ENCODE measurements at places on chromosomes 1 and 21.

DNA sequence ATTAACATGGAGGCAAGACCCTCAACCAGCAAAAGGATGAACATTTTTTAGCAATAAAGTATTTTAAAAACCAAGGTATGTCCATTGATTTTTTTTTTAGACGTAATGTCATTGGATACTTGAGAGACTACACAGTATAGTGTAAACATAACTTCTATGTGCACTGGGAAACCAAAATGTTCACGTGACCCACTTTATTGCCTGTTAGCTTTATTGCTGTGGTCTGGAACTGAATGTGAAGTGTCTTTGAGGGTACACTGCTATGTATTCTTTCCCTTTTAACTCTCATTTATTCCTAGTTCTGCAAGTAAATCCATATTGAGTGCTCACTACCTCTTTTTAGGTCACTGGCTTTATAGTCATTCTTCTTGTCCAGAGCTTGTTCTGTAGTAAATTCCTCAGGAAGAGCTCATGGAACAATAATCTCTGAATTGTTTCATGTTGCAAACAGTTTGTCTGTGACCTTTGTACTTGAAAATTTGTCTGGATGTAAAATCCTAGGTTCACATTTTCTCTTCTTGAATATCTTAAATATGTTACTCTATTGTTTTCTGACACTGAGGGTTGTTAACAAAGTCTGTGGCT, 20.6 kb downstream of the ABCD3 start:
- no peak for DNase-seq

- DNase-seq = no peak
Observed at GRCh38 chr1:46557403-46557802, 6.0 kb upstream of the KNCN start.

DNA sequence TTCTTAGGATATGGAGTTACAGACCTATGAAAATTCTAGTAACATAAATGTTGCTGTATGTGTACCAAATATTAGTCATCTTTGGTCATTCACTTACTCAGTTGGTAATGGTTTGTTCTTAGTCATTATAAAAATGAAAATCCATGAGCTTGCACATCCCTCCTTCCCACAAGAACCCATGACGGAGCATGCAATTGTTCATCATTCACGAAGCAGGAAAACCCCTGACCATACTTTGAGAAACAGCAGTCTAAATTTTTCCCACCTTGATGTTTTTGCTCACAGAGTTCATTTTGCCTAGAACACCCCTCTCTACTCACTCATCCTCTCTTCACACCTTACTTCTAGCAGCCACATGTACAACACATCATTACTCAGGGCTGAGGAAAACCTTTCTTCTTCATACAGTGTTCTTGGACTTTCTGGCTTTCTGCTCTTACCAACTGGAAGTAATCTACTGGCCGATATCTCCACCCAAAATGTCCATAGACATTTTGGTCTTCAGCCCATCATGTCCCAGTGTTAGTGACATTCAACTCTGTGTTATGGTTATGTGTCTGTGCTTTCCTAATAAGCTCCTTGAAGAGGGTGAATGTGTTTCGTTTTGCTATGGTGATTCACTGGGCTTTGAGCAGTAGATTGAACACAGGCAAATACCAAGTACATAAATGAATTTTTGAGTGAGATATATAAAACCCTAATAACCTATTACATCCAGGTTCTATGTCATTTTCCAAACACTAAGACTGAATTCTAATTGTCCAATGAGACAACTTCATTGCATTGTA, 189.9 kb downstream of the ZC3H11B start:
- DNase-seq = no peak

- DNase-seq = no peak
Observed at GRCh38 chr1:48222501-48223242, at the start of gene SLC5A9. Gene SLC5A9 (plus strand): TSS chr1:48222716. CDS start chr1:48222737, 21 bp downstream.

- DNase-seq = no peak
Observed at GRCh38 chr1:1196431-1197187, 9.8 kb downstream of the TNFRSF18 start.

DNA sequence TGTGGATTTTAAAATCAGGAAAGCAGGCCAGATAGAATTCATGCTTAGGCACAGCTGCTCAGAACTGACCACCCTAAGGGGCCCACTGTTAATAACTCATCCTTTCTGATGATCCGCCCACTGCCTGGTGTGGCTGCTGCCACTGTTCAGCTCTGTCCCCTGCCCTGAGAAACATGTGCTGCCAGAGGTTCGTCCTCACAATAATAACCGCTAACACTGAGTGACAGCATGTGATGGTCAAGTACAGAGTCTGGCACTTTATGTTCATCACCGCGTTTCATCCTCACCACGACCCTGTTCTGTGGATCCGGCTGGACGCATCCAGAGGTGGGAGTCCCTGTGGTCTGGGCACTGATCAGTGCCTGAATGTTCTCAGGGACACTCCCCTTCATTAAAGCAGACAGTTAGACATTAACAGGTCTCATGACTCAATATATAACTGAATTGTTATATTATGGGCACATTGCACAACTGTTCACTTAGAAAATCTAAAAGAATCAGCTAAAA, 108.6 kb downstream of the SIM2 start:
- DNase-seq = no peak

DNA sequence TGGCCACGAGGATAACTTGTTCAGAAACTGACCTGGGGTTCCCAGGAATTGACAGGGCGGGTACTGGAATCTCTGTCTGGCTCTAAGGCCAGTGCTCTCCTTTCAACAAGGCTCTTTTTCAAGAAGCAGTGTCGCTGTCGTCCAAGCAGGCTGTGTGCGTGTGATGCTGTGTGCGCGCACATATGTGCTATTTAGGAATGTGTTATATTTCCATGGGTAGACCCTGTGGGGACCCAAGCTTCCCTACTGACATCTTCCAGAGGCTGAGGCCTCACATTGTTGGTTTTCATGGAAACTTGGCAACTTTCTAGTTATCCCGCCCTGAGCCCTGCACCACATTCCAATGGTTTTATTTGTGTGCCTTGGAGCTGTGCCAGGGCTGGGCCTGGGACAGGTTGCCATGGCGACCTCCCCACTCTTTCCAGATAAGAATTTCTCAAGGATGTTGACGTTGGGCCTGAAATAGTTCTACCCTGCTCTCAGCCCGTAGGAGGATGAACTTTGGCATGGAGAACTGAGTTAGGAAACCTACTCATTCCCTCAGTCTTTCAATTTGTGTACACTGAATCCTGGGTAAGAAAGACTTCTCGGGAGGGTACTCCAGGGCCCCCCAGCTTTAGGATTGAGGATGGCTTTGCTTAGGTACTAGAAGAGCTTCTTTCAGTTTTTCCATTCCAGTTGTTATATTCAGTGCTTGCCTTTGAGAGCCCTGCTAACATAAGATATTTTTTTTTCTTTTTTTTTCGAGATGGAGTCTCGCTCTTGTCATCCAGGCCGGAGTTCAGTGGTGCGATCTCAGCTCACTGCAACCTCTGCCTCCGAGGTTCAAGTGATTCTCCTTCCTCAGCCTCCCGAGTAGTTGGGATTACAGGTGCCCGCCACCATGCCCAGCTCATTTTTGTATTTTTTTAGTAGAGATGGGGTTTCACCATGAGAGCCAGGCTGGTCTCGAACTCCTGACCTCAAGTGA, 38.8 kb upstream of the SRSF10 start:
- no peak for DNase-seq

DNA sequence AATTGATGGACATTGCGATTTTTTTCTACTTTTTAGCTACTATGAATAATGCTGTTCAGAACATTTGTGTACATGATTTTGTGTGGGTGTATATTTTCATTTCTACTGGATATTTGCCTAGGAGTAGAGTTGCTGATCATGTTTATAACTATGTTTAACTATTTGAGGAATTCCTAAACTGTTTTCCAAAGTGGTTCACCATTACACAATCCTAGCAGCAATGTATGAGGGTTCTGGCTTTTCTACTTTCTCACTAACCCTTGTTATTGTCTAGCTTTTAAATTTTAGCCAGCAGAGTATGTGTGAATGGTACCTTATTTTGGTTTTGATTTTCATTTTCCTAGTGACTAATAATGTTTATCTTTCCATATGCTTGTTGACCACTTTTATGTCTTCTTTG, 86.2 kb downstream of the ATG4C start:
- DNase-seq = no peak

DNA sequence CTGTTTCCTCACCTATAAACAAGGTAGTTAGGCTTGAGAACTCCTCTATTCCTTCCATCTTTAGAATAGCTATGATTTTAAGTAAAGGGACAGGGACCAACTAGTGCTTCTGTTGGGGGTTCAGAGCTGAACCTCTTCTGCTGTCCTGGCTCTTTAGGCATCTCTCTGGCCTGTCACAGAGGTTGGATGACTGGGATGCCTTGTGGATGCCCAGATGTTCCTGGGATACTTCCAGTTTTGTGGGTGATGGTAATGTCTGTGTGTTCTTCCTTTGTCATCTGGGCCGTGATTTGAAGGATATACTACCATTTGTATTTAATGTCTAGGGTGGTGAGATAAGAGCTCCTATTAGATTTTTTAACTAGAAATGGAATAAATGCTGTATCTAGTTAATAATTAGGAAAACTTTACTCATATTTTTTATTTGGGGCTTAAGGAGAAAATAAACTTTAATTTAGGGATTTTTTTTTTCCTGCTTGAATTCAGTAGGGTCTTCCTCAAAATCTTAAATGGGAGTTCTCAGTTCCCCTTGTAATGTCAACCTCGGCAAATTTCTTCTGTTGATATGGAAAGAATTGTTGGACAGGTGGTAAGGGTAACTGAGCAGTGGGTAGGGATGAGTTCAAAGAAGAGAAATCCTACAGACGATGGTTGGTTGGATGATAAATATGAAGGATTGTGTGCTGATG, 47.2 kb downstream of the LAMC1 start:
- DNase-seq = no peak

- DNase-seq = no peak
Observed at GRCh38 chr1:3463013-3463385, 8.5 kb downstream of the ARHGEF16 start.

DNA sequence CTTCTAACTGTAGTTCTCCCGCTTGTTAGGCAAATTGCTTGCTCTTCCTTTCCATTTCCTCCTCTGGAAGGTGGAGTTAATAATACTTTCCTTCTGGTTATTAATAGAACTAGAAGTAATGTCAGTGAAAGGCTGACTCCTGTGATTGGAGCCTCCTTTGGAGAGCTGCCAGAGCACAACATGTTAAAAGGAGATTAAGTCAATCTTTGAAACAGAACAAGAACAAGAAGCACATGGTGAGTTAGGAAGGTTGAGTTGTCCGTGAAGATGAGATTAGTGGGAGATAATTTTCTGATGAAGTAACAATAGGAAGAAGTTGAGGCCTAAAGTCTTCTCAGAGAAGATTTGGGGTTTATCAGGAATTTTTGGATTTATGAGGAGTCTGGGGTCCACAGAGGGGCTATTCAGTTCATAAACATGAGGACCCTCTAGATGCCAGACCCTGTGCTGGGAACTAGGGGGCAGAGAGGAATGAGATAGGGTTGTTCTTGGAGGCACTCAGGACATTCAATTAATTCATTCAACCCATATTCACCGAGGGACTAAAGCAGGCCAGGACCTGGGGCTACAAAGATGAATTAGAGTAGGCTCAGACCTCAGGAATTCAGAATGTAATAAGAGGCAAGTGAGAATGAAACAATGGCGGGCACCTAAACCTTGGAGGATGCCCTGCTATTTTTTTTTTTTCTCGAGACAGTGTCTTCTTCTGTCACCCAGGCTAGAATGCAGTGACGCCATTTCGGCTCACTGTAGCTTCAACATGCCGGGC, 40.7 kb upstream of the DHCR24 start:
- no peak for DNase-seq

GRCh38 chr1:59375321-59376220, 78.7 kb downstream of the FGGY start:
- no peak for DNase-seq

GRCh38 chr1:25556791-25557476, 13.5 kb downstream of the LDLRAP1 start:
- no peak for DNase-seq

DNA sequence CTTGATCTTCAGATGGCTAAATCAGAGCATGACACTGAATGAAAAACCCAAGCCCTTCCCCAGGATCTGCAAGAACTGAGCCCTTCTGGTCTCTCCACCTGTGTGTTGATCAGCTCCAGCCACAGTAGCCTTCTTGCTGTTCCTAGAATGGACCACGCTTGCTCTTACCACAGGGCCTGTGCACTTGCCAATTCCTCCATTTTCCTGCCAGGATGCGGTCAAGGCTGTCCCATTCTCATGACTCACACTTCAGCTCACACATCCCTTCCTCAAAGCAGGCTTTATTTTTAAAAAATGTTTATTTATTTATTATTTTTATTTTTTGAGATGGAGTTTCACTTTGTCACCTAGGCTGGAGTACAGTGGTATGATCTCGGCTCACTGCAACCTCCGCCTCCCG, 43.6 kb upstream of the GRHL3 start:
- DNase-seq = no peak

DNA sequence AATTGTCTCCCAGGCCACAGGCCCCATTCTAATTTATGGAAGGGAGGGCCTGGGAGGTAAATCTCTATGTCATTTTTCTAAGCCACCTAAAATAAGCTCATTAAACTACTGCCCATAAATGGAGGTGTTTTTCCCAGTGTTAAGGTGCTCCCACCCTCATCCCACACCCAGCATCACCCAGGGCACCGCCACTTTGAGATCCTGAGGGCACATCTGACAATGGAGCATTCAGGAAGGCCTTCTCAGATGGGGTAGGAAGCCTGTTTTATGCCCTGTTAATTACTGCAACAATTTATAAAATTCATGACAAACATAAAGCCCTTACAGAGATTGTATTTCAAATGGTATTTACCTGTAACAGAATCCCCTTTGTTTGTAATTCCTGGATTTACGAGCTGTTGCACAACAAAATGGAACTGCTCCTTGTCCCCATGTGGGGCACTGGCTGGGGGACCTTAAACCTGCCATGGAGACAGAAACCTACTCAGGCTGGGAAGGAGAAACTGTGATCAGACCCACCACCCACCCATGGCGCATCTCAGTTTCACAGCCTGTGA, 319.5 kb upstream of the USP24 start:
- no peak for DNase-seq

DNA sequence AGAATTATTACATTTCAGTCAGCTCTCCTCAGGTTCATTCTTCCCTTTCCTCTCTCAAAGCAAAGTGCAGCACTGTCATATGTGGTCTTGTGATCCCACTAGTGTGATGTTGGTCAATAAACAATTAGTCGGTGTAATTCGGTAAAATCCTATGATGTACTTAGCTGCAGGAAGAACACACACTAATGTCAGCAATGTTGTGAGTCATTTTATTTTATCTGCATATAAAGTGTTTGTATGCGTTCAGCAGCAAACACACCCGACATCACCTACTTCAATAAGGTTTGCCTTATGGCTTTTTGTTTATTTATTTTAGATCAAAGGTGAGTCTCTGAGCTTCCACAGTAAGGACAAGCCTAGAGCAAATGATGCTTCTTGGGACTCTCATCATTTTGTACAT, 47.8 kb downstream of the PTPN14 start:
- no peak for DNase-seq
